ENCODE measurements at places on chromosomes 11 and 22.

- DNase-seq: no peak
Measured at GRCh38 chr11:113470233-113470632, 5.0 kb downstream of the DRD2 start.

DNA sequence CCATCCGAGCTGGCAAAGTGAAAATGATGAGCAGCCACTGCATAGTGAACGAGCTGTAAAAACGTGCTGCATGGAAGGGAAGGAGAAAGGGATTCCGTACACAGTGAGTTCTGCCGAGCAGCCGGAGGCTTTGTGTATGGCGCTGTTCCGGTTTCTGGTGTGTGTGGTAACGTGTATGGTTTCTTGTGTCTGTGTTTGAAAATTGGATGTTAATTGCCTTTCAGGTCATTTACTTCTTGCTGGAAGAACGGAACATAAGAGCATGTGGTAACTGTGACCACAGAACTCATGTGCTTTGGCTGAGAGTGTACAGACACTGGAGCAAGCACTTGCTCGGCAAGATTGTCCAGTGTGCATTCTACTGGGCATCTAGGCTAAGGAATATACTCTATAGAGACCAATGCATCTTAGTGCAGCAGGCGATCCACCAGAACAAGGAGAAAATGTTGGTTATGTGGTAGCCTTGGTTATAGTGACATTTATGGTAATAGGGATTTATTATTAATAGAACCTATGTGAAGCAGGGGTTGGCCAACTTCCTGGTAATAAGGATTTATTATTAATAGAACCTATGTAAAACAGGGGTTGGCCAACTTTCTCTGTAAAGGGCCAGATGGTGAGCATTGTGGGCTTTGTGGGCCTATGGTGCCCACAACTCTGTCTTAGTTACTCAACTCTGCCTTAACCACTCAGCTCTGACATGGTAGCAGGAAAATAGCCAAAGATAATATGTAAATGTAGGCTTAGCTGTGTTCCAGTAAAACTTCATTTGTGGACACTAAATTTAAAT is 49.2 kb downstream of the GRAMD1B start:
- no peak for DNase-seq

DNA sequence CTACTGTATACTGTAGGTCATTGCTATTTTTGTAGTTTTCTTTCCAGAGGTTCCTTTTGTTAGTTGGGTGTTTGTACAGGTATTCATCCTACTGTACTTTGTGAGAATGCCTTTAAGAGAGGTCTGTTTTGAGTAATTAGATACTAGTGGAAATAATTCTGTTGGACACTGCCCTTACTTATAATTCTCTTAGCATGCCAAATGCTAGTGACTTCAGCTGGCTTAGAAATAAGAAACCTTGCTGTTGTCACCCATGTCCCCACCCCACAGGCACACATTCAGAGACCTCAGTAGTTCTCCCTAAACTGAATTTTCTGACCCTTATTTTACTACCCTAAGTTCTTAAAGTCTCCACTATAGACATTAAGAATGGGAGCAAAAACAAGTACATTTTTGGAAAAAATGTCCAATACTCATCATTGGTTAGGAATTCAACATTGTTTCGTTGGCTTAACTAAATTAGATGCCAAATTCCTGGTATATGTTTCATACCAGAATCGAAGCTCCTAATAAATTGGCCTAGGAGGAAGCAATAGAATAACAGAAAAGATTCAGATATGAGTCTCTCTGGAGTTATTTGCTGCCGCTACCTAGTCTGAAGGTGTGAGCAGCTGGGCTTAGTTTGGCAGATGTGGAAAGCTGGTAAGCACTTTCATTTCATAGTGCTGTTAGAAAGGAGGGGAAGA is 28.4 kb downstream of the ZNF143 start:
- no peak for DNase-seq

DNA sequence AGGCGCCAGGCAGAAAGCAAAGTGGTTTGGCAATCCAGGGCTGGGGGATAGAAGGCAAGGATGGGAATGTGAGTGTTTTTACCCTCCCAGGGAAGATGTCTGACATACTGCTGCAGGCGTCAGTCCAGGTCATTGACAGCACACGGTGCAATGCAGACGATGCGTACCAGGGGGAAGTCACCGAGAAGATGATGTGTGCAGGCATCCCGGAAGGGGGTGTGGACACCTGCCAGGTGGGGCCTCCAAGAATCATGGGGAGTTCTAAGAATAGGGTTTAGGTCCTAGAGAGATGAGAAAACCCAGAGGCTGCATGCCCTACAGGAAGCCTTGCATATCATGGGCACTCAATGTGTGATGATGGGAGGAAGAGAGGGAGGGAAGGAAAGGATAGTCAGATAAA is 28.3 kb upstream of the SMIM35 start:
- DNase-seq: no peak

DNA sequence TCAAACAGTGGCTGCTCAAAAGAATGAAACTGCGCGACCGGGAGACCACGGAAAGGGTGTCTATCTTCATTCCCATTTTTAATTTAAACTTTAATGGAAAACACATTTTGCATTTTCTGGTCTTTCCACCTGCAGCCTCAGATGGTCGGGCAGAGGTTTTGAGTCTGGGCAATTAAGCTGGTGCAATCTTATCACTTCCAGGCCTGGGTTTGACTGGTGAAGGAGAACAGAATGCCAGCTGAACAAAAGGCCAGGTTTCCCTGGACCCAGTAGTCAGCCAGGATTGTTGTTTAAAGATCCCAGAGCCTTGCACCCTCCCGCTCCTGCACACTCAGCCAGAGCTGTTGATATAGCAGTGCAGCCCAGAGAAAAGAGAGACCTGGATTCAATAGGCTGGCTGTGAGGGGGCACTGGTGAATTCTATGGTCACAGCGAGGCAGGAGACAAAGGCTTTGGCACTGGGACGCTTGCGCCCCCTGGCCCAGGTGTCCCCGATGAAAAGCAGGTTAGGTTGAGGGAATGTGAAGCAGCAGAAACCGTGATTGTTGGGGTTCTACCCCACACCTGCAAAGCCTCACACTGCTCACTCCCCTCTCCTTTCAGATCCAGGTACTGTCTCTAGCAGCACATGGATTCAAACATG is 83.6 kb downstream of the FLI1 start:
- DNase-seq: no peak

- no peak for DNase-seq
Measured at GRCh38 chr11:118318581-118319336, 14.2 kb downstream of the CD3E start.

DNA sequence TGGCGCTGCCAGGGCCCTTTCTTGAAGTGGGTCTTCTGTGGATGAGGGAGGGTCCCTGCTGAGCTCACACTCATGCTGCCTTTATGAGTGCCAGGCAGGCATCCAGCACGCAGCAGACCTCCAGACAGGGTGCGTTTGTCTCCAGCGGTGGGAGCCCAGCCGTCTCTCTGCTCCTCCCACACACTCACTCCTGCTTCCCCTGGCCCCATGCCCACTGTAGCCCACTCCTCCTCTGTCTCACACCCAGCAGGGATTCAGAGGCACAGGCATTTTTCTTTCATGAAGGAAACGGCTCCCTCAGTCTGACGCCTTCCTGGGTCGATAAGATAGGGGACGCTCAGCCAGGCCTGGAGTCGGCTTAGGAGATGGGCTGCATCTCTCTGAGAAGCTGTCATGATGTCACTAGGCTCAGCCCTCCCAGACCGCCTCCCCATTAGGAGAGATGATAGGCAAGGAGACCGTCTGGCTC is 183.9 kb upstream of the NCAM1 start:
- no peak for DNase-seq

DNA sequence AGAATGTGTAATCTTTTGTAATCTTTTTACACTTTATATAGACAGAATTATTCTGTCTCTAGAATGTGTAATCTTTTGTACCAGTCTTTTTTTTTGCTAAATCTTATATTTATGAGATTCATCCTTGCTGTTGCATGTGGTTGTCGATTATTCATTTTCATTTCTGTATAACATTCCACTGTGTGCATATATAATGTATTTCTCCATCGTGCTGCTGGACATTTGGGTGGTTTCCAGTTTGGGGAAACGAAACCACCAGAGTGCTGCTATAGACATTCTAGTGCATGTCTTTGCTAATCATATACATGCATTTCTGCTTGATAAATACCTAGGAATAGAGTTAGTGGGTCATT is 146.5 kb downstream of the GRIK4 start:
- DNase-seq: no peak

GRCh38 chr11:73585834-73586575 is 11.9 kb downstream of the FAM168A start:
- DNase-seq: no peak

- DNase-seq: peak; percentile 9
Measured at GRCh38 chr11:76670485-76671236, at the start of gene LRRC32. Gene LRRC32, minus strand, starts transcription at chr11:76670747. Its CDS starts 4,793 bp downstream, at chr11:76665954.

DNA sequence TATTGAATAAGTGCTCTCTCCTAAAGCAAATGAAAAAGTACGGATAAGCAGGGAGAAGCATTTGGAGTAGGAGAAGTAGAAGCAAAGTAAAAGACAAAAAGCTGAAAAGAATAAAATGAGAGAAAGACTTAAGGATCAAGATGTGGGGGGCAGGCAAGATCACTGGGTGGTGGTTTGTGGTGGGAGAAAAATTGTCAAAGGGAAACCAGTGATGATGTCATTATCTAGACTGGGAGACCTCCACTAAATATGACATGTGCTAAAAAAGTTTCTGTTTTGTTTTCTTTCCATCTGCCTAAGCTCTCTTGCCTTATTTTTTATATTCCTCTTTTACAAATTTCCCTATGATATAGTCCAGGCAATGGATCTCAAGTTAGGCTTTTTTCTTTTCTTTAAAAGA is 14.8 kb upstream of the MAML2 start:
- DNase-seq: no peak

DNA sequence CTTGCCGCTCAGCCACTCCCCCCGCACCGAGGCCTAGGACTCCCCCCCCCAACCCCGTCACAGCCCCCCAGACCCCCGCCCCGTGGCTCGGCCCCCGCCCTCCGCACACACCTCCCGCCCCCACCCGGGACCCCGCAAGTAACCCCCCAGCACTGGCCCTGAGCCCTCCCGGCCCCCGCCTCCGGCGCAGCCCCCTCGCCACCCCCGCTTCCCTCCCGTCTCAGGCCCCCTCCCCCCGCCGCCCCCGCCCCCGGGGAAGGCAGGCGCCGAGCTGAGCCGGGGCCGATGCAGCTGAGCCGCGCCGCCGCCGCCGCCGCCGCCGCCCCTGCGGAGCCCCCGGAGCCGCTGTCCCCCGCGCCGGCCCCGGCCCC is 1.5 kb downstream of the SHANK3 start:
- DNase-seq: no peak

DNA sequence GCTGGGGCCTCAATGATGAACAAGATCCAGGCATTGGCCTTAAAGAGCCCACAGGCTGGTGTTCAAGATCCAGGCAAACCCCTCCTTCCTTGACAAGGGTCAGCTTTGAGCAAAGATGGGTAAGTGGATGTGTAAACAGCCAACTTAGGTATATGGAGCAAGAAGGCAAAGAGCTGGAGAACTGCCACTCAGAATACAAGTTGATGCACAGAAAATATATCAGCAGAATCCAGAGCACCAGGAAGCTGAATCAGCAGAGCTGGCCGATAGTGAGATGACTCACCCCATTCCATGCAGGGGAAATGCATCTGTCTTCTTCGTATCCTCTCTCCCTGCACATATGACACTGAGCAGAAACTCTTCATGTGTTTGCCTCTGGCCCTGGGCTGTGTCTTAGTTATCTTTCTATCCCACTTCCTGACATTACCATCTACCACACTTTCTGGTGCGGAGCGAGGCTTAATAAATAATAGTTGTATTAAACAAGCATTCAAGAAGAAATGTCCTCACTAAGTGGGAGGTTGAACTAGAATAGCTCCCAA is 57.8 kb downstream of the ENDOD1 start:
- DNase-seq: no peak

- DNase-seq: no peak
Measured at GRCh38 chr11:69436041-69436982, 45.2 kb upstream of the LINC01488 start.

DNA sequence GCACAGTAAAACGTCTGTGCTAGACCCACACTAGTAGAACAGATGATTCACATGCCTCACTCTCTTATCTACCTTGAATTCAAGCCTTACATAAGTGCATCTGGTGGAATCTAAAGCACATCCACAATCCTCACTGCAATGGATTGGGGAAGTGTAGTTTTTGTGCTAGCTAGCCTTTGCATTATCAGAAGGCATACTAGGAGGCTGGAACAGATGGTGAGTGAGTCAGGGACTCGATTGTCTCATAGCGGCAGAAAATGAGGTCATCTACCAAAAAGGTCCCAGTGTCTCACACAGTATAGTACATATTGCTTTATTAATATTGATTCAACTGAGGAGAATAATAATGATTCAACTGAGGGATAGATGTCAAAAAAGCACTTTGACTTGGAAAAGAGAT is 9.3 kb downstream of the MSANTD4 start:
- DNase-seq: no peak

DNA sequence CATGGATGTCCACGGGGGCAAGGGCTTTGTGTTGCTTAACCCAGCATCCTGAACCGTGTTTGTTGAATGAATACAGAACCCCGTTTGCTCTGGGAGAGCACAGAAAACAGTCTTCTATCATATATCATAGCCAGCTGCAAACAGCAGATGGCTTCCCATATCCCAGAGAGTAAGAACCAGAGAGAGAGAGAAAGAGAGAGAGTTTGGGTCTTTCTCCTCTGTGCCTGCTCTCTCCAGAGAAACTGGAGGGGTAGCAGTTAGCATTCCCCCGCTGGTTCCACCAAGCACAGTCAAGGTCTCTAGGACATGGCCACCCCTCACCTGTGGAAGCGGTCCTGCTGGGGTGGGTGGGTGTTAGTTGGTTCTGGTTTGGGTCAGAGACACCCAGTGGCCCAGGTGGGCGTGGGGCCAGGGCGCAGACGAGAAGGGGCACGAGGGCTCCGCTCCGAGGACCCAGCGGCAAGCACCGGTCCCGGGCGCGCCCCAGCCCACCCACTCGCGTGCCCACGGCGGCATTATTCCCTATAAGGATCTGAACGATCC is 440 bp upstream of the TIMP3 start:
- DNase-seq: no peak

DNA sequence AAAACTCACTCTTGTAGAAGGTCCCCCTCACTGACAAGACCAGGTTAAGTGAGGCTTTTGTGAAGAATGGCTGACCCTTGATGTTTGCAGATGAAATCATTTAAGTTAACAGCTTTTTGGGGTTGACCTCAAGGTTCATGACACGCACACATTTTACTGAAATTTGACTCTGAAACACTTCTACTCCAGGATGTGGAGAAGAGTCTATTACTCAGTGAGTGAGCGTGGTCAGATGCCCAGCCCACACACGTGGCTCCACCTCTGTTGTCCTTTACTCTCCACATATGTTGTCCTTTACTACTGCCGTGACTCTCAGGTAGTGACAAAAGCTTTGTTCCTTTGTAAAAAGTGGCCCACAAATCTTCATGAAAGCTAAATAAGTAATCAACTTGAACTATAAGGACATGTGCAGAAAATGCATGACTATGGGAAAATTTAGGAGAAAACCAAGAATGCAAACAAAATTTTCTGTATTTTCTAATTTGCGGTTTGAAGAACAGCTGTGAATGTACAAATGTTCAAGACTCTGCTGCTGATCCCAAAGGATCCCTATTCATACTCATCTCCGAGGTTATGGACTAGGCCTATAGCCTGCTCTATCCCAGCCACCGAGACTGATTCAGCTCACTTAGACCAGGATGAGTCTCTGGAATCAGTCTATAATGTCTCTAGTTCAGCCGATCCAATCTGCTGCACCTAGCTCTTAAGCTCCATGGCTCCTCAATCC is 22.4 kb downstream of the XRRA1 start:
- no peak for DNase-seq
